GM12864 (cell line): ENCODE measurements at places on chromosomes 7 and 10.
A peak's percentile ranks its signal among the peaks of the same experiment; 100 is the strongest.

- DNase-seq: no peak
Observed at GRCh38 chr7:50210706-50211115, 93.8 kb upstream of the IKZF1 start.

GRCh38 chr10:102001435-102002068 lies 54.4 kb downstream of the ARMH3 start:
- peak; percentile 78 for DNase-seq

GRCh38 chr7:25846722-25847121 lies 305.3 kb upstream of the NFE2L3 start:
- DNase-seq: no peak

DNA sequence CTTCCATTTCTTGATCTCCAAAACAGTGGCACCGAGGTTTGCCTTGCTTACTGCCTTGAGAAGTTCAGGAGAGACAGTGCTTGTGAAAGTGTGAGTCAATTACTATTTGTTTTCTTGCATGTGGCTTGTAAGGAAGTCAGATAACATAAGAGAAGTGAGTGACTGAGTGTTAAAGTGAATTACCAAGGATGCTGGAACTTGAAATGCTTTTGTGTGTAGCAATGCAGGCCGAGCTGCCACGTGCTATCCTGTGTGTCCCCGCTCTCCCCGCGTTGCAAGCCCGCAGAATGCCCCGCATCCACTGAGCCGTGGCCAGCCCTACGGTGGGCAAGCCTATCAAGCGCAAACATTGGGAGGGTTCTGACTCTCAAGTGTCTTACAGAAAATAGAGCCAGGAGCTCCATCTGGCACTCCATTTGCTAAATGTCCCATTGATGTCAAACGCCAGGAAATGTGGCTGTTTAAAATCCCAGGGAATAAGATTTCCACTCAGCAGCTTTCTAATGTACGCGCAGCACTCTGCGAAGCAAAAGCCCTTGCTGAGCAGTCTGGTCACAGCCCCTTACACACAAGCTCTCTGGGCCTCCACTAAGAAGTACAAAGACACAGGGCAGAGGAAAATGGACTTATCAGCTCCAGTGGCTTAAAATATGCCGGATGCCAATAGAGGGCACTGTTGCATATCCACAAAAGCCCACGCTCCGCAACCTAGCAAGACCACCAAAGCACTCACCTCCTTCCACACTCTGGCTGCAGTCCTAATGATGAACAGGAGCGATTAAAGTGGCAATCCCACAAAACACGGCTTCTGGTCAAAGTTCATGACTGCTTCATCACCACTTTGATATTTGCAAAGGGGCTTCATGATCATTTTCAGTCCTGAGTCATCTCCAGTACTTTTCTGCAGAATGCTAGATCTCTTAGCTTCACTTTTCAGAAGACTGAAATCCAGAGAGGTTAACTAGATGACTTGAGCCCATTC lies 158.0 kb upstream of the ITGB1 start:
- no peak for DNase-seq

GRCh38 chr7:157544980-157545680 lies 208.3 kb downstream of the DNAJB6 start:
- no peak for DNase-seq

- DNase-seq: no peak
Observed at GRCh38 chr7:128890306-128891109, 20.0 kb downstream of the KCP start.

DNA sequence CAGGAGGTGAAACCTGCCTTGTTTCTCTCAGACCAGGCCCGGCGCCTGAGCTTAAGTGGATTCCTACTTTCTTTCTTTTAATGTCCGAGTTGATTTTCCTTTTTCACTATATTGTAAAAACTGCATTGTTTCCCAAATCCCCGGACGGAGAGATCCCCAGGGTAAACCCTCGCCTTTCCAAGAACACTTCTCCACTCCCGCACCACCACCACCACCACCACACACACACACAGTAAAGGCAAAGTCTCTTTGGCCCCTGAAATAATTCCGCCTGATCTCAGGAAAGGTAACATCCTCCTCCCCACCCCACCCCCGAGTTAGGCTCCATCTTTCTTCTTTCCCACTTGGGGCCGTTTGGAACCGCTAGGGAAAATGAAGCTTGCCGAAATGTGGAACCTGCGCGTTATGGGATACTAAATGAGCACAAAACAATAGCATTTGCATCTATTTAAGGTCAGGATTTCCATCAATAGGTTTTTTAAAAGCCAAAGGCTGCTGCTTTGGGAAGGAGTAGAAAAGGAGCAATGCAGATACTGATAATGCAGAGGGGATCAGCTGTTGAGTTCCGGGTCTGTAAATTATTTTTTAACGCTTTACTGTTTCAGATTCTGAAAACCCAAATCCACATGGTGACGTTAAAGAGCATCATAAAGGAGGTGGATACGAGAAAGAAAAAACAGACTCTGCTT lies 2.5 kb downstream of the HPSE2 start:
- DNase-seq: no peak

GRCh38 chr10:52665821-52666220 lies 106.8 kb downstream of the MBL2 start:
- DNase-seq: no peak

GRCh38 chr10:47095848-47096612 lies 184.8 kb downstream of the PTPN20 start:
- DNase-seq: no peak

GRCh38 chr10:9819756-9820494 lies 1197.7 kb upstream of the CELF2 start:
- no peak for DNase-seq

- no peak for DNase-seq
Observed at GRCh38 chr10:13699216-13699615, 112.5 kb downstream of the PRPF18 start.

DNA sequence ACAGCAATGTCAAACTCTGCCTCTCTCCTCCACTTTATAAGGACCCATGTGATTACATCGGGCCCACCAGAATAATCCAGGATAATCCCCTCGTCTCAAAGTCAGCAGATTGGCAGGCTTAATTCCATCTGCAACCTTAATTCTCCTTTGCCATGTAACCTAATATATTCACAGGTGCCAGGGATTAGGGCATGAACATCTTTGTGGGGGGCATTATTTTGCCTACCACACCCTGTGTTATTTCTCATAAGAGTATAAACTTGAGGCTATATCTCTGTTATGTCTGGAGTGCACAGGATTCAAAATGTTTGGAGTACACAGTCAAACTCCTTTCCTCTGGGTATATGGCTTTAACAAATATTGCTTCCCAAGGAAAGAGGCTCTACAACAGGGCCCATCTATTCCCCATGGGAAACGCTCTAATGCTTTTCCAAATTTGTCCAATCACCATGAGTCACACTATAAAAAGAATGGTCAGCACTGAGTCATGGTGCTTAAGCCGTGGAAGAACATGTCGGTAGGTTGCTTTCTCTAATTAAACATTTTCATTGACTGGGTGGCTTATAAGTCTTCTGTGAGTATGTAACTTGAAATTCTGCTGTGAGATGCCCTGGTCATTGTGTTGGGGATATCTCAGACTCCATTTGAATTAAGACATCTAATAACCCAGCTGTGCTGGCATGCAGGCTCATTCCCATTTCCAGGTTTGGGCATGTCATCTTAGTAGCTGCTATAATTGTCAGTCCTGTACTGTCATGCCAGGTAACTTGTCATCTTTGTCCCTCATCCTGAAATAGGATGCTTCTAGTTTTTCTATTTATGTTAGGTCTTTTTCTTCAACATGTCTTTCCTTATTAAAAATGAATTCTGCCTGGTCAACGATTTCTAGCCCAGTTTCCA lies 11.5 kb upstream of the AKR1B10 start:
- no peak for DNase-seq

DNA sequence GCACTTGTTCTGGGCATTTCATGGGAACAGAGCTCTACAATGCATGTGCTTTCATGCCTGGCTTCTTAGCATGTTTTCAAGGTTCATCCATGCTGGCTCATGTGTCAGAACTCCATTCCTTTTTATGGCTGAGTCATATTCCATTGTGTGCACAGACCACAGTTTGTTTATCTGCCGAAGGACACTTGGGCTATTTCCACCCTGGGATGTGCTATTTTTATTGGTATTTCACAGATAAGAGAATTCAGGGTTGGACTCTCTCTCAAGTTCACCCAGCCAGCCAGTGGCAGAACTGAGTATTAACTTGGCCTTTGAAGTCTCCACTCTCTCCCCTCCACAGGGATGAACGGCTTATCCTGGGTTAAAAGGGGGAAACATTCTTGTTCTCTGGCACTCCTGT lies 190.7 kb upstream of the GPR26 start:
- no peak for DNase-seq

DNA sequence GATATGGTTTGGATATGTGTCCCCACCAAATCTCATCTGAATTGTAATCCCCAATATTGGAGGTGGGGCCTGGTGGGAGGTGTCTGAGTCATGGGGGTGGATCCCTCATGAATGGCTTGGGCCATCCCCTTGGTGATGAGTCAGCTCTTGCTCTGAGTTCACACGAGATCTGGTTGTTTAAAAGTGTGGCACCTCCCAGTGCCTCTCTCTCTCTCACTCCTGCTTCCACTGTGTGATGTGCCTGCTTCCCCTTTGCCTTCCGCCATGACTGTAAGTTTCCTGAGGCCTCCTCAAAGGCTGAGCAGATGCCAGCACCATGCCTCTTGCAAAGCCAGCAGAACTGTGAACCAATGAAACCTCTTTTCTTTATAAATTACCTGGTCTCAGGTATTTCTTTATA lies 4.8 kb upstream of the GCK start:
- DNase-seq: no peak

DNA sequence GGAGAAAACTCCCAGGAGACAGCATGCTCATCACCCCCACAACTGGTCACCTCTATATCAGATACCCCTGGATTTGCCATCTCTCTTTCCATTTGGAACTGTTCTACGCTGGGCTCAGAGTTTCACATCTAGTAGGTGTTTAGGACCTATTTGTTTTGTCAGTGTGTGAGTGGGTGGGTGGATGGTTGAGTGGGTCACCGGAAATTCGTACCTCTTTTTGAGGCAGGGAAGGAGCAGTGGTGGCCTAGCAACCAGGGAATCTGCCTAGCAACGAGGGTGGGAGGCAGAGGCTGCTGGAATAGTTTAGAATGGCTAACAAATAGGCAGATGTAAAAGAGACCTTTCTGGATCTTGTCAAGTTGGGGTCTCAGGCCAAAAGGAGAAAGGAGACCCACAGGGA lies 23.2 kb upstream of the SLF2 start:
- no peak for DNase-seq

GRCh38 chr10:114609518-114610426 lies 48.3 kb downstream of the ABLIM1 start:
- no peak for DNase-seq

- DNase-seq: no peak
Observed at GRCh38 chr7:50056131-50056530, 36.9 kb downstream of the ZPBP start.

DNA sequence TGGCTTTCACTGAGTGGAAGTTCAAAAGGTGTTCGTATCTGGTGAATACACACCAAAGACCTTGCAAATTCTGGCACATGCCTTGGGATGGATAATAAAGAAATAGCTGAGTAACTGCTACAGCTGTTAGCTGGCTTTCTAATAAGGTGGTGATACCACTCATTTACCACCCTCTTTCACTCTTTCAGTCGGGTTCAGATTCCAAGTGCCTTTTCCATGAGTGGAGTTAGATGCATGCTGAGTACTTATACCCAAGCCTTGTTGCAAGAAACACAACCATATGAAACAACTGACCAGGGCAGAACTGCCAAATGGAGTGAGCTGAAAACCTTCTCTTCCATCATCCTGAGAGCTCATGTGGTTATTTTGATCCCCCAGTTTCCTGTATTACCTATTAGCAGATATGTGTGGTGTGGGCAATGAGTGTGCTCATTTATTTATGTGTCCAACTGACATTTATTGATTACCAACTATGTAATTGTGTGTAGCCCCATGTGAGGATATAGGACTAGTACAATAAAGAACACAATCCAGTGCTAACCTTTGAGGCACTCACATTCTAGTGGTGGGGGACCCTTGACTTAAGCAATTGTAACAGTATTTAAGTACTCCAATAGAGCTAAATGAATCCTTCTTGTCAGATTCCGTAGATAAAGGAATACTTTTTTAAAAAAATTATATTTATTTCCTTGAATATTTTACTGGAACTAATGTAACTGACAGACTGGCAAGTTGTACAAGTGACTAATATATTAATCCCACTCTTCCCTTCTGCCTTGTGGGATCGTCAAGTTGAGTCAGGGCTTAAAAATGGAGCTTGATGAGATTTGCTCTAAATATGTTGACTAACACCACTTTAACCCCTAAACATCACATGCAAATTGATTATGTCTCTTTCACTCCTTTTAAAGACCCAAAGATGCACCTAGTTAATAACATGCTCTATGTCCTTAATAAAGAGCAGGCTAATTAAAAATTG lies 124.7 kb downstream of the ARID5B start:
- no peak for DNase-seq

- no peak for DNase-seq
Observed at GRCh38 chr10:24292304-24293293, 83.7 kb downstream of the KIAA1217 start.

- no peak for DNase-seq
Observed at GRCh38 chr10:106114656-106115186, 1049.8 kb downstream of the SORCS1 start.

DNA sequence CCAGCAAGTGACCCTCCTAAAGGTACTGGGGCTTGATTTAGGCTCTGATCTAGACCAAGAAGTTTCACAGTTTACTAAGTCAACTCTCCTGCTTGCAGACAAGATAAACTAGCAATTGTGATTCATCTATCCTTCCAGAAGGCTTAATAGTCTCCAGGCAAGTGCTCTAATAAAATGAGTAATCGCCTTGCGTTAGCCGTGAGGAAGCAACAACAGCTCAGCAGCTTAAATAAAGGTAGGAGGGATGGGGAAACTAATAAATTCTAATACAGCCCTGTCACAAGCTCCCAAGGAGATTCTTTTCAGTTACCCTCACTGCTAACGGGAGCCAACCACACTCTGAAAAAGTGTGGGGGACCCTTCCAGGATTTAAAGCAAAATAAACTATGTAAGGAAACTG lies 48.4 kb downstream of the FRMD4A start:
- DNase-seq: no peak

GRCh38 chr7:129041142-129042085 lies 13.5 kb downstream of the TNPO3 start:
- DNase-seq: no peak

GRCh38 chr10:108735380-108735779 lies 1187.9 kb downstream of the XPNPEP1 start:
- DNase-seq: no peak

DNA sequence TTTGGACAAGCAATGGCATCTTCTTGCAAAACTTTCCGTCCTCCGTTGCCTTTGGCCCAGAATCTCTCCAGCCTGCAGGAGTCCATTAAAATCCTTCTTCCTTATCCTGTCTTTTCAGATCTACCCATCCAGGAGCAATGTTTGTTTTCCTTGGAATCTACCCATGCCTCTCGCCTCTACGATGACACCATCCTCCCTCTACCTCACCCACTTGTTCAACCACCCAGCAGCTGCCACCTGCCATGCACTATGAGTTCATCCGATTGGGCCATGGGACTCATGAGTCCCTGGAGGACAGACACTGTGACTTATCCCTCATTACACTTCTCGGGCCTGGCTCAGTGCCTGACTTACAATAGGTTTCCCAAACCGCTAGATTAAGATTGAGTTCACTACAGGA lies 26.8 kb upstream of the MGMT start:
- DNase-seq: no peak
